ENCODE measurements at places on chromosomes 3 and 15.

GRCh38 chr3:127739347-127740135 is 66.8 kb downstream of the ABTB1 start:
- DNase-seq, result no peak

DNA sequence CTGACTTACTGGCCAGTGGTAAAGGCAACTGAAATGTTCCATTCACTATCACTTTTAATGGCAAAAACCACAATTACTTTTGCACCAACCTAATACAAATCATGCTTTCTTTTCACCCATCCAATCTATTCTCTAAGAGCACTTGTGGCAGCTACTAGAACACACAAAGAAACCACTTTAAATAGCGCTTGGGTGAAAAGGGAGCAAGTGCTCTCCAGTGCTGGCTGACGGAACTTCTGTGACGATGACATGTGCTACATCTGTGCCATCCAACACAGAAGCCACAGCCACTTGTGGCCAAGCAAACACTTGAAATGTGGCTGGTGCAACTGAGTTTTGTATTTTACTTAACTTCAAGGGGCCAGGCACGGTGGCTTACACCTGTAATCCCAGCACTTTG is 18.9 kb downstream of the SH3BP5 start:
- DNase-seq, result no peak

GRCh38 chr15:85792912-85793590 is 1.7 kb downstream of the KLHL25 start:
- DNase-seq, result no peak

- DNase-seq, result no peak
Measured at GRCh38 chr3:7700539-7700938, 801.1 kb upstream of the LMCD1 start.

DNA sequence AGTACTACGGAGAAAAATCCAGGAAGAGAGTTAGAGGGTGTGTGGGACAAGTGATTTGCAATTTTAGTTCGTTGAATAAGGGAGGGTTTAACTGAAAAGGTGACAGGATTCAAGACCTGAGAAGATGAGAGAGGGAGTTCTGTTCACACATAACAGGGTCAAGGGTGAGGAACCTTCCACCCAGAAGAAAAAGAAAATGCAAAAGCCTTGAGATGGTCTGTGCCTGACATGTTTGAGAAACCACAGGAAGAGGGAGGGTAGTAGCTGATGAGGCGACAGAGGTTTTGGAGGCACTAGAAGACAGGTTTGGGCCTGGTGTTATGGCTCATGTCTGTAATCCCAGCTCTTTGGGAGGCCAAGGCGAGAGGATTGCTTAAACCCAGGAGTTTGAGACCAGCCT is 591 bp upstream of the SLC25A20 start:
- no peak for DNase-seq

GRCh38 chr3:135078283-135078682 is 283.2 kb downstream of the EPHB1 start:
- DNase-seq, result no peak

GRCh38 chr3:131957980-131958379 is 76.8 kb downstream of the CPNE4 start:
- no peak for DNase-seq

DNA sequence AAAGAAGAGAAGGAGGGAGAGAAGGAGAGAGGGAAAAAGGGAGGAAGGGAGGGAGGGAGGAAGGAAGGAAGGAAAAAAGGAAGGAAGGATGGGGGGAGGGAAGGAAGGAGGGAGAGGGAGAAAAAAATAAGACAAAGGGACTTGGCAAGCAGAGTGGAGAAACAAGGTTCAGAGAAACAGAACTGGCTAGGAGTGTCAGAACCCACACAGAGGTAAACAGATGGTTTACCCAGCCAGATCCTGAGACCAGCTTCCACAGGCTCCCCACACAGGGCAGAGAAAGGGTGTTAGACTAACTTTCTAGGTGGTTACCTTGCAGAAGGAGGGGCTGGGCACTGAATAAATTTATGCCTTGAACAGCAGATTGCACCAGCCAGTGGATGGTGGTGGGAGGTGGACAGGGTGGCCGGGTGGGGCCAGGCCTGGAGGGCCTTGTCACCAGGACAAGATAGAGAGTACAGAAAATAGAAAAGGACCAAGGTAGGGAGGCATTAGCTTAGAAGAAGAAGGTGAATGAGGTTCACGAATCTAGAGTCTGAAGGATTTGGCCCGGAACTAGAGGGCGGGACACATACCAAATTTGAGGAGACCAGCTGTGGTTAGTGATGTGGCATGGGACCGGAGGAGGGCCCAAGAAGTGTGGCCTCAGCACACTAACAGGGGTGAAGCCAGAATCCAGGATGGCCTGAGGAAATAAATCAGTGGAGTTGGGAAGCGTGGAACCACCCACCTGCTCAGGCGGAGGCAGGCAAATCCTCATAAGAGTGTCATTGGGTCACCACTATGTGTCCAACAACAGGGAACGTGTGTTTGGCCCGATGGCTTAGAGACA is 1.2 kb upstream of the TM4SF1 start:
- peak; percentile 71 for DNase-seq

GRCh38 chr3:184740509-184741258 is 28.8 kb upstream of the MAGEF1 start:
- DNase-seq, result no peak

DNA sequence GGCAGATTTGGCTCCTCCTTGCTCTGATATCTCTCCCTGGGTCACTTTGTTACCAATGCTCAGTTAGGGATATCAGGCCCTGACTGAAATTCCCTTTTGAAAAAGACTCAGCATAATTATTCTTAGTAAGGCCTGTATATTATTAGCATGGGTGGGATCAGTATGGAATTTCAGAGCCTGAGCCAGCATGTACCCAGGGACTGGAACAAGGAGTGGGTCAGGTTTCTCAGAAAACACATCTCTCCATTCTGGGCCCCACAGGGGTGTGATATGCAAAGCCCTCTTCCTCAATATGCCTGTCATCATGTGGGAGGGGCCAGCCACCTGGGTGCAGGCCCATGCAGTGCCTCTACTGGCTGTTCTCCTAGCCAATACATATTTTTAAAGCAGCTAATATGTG is 423.2 kb downstream of the EPHB1 start:
- DNase-seq, result no peak

- DNase-seq, result no peak
Measured at GRCh38 chr15:82802497-82802896, 3.4 kb downstream of the FSD2 start.

- no peak for DNase-seq
Measured at GRCh38 chr3:16896820-16897219, 12.1 kb downstream of the PLCL2 start.

DNA sequence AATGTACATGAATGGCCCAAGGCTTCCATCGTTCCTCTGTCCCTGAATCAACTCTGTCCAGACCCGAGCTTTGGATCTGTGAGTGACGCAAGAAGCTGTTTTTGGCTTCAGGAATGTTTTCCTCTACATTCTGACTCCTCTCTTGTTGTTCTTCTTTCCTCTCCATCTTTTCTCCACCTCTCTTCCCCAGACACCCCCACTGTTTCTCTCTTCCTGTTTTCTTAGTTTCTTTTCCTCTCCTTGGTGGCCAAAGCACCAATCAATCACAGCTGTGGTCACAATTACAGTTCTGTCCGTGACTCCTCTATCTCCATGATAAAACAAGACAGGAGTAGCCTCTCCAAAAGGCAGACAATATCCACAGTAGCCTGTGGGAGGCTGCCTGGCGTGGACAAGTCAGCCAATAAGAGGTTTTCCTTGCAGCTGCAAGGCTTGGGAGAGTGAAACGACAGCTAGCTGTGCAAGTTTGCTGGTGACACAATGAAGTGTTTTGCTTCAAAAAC is 4.9 kb upstream of the TMEM212 start:
- no peak for DNase-seq

DNA sequence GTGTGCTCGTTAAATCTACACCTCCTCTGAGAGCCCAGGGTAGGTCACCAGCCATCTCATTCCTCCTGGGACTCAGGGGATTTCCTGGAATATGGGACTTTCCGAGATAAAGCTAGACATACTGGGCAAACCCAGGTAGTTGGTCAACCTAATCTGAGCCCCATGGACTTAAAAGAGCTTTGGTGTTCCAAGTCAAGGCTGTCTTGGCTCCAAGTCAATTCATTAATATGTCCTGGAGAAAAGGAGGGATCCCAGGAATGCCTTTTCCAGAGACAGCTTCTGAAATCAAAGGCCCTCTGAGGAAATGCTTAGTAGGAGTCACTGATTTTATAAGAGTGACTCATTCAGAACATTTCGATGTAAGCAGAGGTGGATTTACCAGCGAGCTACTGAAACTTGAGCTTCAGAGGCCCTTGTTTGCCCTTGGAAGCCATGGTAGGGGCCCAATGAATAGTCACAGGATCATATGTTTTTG is 137.3 kb upstream of the UBE2E1 start:
- DNase-seq, result no peak

GRCh38 chr3:133663569-133664313 is 2.0 kb upstream of the TOPBP1 start:
- DNase-seq, result peak; percentile 34

GRCh38 chr3:16846373-16847080 is 38.2 kb upstream of the PLCL2 start:
- no peak for DNase-seq

DNA sequence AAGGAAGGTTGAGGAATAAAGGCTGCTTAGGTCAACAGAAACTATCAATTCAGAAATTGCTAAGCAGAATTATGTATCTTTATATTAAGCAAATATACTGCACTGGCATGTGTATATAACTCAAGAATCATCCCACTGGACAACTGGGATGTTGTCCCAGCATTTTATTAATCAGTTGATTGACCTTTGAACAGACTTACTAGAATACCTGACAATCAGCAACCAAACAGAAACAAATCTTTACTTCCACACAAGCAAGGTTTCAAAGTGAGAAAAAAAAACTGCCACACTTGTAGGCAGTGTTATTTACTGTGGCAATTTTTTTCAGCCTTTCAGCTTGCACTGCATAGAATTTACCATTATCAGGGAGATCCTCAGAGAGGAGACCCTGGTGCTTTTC is 218.8 kb downstream of the MAGI1 start:
- no peak for DNase-seq

DNA sequence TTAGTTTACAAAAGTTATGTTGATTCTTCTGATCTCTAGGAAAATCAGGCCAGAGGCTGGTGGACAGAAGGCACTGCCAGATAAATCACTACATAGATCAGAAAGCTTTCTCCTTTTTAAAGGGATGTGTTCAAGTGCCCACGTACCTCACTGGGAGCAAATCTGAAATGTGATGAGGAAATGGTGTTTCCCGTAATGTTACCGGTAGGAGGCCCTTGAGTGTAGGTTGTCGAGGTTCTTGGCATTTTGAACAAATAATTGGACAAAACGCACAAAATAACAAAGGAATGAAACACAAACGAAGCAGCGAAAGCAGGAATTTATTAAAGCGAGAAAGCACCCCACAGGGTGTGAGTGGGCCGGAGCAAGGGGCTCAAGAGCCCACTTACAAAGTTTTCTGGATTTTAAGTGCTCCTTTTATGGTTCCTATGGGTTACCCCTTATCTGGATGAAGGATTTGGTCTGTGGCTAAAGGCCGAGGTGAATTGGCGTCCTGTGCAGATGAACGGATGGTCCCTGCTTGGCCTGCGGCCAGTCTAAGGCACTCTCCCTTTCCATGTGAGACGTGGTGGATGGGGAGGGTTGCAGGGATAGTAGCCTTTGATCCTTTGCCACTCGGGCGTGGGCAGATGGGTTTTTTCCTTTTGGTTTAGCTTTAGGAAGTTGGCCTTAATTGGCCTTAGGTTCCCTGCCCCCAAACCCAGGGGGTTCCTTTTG is 1.0 kb downstream of the SNX1 start:
- DNase-seq, result no peak

- DNase-seq, result no peak
Measured at GRCh38 chr3:136516095-136516494, 236.1 kb downstream of the STAG1 start.

DNA sequence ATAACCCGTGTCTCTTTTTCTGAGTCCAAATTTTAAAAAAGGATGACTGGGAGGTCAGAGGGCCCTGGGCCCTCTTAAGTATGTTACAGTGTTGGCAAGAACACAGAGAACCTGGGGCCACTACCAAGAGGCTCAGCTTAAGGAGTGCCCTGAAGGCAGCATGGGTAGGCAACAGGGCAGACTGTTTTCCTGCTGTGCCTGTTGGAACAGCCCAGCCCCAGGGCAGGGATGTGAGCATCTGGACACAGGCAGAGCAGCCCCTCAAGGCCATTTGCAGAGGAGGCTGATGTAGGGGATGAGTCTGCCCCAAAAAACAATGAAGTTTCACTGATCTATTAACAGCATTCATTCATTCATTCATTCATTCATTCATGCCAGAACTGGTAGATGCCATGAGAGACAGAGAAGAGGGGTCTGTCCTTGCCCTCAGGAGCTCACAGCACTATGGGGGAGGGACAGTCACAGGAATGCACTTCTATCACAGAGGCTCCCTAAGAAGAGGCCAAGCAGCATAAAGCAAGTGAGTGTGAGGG is 2.2 kb upstream of the LTF start:
- no peak for DNase-seq

DNA sequence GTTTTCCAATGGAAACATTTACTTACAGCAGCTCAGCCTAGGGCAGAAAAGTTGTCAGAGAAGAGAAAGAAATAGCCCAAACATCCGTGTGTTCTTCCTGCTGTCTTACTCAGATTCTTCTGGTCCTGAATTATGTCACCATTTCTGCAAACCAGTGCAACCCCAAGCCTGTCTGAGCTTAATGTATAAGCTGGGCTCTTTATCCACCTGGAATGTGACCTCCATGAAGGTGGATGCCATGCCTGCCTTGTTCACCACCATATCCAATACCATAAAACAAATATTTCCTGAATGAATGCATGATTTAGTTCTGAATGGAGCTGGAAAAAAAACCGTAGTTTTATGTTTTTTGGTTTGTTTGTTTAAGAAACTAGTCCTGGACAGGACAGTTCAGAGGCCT is 150.9 kb downstream of the RYR3 start:
- DNase-seq, result no peak

DNA sequence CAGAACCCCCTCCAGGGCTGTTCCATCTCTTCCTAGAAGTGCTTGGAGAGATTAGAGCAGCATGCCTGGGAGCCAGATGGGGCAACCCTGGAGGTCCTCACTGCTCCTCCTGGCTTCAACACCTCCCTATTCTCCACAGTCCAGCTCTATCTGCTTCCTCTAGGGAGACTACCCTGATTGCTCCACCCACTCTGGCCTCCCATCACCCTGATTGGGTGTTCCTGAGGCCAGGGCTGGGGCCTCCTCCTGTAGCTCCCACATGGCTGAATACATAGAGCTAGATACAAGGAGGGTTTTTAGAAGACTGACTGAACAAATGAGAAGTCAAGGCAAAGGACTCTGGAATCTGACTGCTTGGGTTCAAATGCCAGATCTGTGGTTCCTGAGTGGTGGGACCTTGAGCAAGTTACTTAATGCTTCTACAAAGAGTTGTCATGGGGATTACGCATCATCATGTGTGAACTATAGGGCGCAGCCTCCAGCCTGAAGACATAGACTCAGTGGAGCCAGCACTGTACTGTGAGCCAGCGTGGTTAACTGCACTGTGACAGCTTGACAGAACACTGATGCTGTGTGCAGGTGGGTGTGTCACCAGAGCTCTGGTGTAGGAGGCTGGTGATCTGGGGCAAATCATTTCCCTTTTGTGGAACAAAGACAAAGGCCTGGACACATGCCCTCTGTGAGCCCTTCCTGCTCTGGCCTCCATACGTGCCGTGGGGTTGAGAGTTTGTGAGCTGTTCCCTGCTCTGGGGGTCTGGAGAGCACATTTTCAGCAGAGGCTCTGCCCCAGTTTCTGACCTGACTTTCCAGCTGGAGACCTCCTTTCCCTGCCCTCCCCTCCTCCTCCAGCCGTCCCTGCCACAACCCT is 74.8 kb downstream of the SCN5A start:
- no peak for DNase-seq
